ENCODE measurements at places on chromosomes 13 and 19.

- DNase-seq, result no peak
Measured at GRCh38 chr19:14058182-14059092, 3.4 kb downstream of the PALM3 start.

- peak; percentile 77 for DNase-seq
Measured at GRCh38 chr19:46080561-46080960, 39.8 kb upstream of the IGFL4 start.

DNA sequence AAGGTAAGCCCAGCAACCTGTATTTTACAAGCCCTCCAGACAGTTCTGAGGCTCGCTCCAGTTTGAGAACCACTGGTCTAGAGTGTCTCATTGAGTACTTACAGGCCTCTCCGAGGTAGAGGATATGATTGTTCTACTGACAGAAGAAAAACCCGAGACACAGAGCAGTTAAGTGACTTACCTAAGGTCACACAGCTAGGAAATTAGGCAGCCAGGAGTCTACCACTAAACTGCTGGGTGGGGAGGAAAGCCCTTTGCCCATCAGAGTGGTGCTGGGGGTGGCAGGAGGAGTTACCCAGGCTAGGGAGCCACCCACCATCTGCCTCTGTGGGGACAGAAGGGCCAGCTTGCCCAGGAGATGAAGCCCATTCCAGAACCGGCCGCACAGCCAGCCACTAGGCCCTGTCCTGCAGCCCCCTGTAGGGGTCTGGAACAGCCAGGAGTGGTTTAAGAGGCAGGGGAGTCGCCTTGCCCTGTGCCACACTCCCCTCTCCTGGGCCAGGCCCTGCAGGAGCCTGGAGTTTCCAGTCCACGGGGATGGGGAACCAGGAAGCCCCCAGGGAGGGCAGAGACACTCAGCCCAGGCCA lies 703 bp downstream of the RASGRP4 start:
- no peak for DNase-seq

- peak; percentile 82 for DNase-seq
Measured at GRCh38 chr13:41694545-41695301, 237.4 kb downstream of the RGCC start.

GRCh38 chr13:109737606-109738005 lies 48.8 kb downstream of the IRS2 start:
- no peak for DNase-seq

DNA sequence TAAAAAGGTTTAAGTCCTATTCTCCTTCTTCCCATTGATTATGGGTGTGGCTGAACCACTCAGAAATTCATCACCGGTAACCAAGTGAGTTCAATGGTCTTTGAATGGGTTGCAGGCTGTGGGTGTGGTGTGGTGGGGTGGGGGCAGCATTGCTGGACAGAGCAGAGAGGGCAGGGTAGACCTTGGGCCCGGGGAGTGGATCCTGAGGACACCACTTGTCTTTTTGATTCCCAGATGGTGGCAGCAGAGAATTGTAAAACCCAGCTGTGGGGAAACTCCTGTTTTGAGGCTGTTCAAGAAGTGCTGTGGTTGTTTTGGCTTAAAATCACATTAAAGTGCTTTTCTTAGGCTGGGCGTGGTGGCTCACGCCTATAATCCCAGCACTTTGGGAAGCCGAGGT lies 45.8 kb upstream of the RGCC start:
- peak; percentile 10 for DNase-seq

DNA sequence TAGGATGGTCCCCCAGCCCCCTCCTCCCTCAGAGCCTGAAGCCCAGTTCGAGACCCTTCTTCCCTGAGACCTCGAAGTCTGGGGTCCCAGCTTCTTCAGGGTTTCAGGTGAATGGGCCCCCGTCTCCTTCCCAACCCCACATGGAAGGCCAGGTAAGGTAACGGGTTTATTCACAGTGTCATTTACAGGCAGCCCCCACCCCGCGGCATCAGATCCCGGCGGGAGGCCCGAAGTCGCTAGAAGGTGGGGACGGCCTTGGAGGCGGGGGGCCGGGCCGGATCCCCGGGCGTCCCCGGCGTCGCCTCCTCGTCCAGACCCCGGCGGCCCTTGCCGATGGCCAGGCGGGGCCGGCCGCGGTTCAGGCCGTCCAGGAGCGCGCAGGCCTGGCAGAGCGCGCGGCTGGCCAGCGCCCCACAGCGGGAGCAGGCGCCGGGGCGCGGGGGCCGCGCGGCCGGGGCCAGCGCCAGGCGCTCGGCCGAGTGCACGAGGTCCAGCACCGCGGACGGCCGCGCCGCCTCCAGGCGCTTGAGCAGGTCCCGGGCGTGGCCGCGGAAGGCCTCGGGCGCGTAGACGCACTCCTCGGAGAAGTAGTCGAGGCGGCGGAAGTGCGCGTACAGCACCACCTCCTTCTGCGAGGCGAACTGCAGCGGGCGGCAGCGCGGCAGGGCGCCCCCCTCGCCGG lies 9.7 kb downstream of the CTU1 start:
- no peak for DNase-seq

GRCh38 chr13:23692816-23693215 lies 122.6 kb downstream of the TNFRSF19 start:
- no peak for DNase-seq

DNA sequence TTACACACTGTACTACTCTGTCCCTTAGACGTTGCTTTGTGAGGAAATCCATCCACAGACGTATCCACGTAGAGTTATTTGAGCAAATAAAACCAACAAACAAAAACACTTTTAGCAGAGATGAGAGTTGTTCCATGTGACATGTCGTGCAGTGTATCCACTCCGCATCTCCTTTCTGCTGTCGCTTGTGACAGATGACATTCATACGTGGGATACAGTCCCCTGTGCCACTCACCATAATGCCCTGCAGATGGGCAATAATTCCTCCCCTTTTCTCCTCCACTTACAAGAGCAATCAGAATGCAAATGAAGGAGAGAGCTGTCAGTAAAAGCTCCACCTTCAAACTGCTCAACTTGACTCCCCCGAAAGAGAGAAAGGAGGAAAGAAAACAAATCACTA lies 26.0 kb downstream of the IRS2 start:
- DNase-seq, result no peak

DNA sequence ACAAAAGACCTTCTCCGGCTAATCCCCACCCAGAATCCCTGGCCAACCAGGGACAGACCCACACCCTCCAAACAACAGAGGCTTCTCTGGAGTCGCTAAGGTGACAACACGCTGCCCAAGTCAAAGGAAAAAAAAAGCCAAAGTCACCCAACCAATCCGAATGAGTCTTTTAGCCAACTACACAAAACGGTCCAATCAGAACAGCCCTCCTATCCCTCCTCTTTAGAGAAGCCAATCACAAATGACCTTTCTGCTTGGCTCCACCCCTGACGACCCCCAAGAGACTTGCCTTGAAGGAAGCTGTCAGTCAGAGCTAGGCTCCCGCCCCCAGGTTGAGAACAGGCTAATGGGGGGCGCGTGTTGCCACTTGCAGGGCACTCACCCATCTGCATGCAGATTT lies 6.6 kb upstream of the FBXW9 start:
- DNase-seq, result no peak

GRCh38 chr13:66461021-66461420 lies 769.1 kb downstream of the PCDH9 start:
- no peak for DNase-seq

- no peak for DNase-seq
Measured at GRCh38 chr19:2625434-2625833, 77.1 kb downstream of the GNG7 start.

DNA sequence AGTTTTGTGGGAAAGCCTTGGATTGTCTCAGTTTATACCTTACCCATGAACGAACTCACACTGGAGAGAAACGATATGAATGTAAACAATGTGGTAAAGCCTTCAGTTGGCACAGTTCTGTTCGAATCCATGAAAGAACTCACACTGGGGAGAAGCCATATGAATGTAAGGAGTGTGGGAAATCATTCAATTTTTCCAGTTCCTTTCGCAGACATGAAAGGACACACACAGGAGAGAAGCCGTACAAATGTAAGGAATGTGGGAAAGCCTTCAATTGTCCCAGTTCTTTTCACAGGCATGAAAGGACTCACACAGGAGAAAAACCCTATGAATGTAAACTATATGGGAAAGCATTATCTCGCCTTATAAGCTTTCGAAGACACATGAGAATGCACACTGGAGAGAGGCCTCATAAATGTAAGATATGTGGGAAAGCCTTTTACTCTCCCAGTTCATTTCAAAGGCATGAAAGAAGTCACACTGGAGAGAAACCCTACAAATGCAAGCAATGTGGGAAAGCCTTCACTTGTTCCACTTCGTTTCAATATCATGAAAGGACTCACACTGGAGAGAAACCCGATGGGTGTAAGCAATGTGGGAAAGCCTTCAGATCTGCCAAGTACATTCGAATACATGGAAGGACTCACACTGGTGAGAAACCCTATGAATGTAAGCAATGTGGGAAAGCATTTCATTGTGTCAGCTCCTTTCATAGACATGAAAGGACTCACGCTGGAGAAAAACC lies 7.5 kb upstream of the ZNF440 start:
- DNase-seq, result no peak

DNA sequence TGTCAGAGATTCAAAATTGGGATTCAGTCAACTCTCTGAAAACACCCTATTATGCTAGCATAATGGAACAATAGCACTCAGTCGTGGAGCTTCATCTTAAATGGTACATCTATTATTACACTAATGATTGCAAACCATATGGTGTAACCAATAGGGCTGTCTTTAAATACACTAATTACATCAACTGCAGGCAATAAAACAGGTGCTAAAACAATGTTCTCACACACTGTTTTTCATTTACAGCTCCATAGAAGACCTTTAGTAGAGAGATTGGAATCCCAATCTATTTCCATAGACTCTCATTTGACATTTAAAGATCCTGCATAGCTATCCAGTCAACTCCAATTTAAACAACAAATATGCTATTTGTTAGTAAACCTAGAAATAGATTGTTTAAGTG lies 1917.4 kb downstream of the OLFM4 start:
- DNase-seq, result no peak

GRCh38 chr13:24183741-24184182 lies 23.2 kb downstream of the SPATA13 start:
- DNase-seq, result no peak

DNA sequence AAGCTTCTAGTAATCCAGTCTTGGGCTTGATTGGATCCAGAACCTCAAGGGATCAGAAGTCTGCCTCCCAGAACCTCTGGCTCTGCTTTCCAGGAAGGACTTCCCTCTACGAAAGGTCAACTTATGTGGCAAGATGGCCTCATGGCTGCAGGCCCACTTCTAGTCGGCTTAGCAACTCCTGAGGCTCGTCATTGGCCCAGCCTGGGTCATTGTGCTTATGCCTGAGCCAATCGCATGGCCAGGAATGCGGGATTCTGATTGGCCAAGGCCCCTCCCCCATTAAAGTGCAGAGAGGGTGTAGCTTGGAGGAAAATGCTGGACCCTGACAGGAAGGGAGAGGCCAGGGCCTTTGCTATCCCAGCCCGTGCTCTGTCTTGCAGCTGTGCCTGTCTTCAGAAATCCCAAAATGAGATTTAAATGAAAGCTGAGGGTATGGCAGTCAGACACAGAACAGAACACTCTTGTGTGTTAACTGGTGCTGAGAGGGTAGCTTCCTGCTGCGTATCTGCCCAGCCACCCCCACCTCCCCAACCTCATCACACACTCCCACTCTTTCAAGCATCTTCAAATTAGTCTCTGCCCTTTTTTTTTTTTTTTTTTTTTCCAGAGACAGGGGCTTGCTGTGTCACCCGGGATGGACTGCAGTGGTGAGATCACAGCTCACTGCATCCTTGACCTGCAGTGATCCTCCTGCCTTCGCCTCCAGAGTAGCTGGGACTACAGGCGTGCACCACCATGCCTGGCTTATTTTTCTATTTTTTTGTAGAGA lies 5.5 kb upstream of the CCNE1 start:
- DNase-seq, result no peak

DNA sequence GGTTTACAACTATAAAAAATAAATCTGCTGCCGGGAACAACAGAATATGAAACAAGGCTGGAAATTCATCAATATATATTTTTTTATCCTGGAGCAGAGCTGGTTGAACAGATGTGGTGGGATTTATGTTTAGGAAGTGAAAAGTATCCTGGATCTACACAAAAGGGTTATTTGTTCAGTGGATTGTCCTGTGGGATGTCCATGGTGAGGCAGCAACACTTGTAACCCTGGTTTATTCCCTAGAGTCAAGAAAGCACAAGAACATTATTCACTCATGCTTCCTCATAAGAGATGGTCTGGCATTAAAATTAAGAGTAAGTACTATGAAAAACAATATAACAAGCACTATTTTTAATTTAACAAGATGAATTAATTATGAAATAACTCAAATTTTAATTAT lies 46.0 kb downstream of the PRR20E start:
- no peak for DNase-seq

GRCh38 chr13:33639626-33640080 lies 178.3 kb upstream of the RFC3 start:
- no peak for DNase-seq

Measured in AG04449 (cell line).